ENCODE measurements at places on chromosomes 16 and 17. TPM values are rescaled to one million over a fixed set of nuclear protein-coding genes. Genes with fewer than 3 reads are reported as not detected.

DNA sequence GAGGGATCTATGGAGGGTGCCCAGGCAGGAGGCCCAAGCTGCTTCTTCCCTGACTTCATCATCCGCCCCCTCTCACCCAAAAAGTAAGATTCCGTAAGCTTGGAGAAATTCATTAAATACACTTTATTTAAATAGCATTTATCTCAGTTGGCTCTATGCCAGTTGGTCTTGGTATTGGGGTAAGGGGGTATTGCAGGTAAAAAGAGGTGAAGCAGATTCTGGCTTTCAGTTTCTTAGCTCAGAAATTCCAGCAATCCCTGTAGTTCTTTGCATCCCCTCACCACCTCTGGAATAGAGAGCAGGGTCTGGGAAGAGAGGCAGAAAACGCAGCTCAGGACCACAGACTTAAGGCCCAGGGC, 750 bp upstream of the ALDOC start:
- H3K36me3 ChIP-seq = peaks cover 75% of the 10 kb centered on the region
- H3K4me1 ChIP-seq = peaks cover 68% of the 10 kb centered on the region
- no peaks in the 10 kb centered on the region for H3K27me3 ChIP-seq
- H3K4me3 ChIP-seq = no peak overlapping the region
- no peak for DNase-seq

- no peak for DNase-seq
- no peaks in the 10 kb centered on the region for H3K36me3 ChIP-seq
- H3K27me3 ChIP-seq = no peaks in the 10 kb centered on the region
- H3K4me3 ChIP-seq = no peak overlapping the region
- no peak overlapping the region for H3K27ac ChIP-seq
Measured at GRCh38 chr16:86789621-86790051, 211.3 kb downstream of the FOXL1 start.

- H3K4me3 ChIP-seq = no peak overlapping the region
- no peaks in the 10 kb centered on the region for H3K36me3 ChIP-seq
- H3K27me3 ChIP-seq = peaks cover 4% of the 10 kb centered on the region
- peaks cover 7% of the 10 kb centered on the region for H3K4me1 ChIP-seq
- DNase-seq = no peak
Measured at GRCh38 chr16:70678898-70679670, 6.8 kb downstream of the MTSS2 start.

DNA sequence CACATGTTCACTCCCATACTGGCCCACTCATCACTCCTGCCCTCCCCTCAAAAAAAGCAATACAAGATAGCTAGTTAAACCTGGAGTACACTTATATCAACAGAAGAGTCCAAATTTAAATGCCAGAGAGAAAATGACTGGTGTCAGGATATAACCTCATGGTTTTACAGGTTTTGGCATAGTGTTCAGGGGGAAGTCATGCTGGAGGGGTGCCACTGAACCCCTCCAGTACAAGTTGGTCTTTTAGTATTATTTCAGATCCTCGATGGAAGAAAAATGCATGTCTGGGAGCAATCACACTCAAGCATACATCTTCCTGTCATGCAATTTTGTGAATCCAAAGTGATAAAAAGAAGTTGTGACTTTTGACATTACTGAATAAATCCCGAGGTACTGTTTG, 10.5 kb downstream of the NACA2 start:
- no peak overlapping the region for H3K4me3 ChIP-seq
- no peak for DNase-seq
- H3K36me3 ChIP-seq = no peaks in the 10 kb centered on the region
- no peak overlapping the region for H3K27ac ChIP-seq
- H3K27me3 ChIP-seq = peaks cover 32% of the 10 kb centered on the region

Gene SMIM22
- not detected for total RNA-seq

GRCh38 chr17:82216301-82217119, 3.9 kb upstream of the CCDC57 start:
- H3K4me1 ChIP-seq = peaks cover 39% of the 10 kb centered on the region
- H3K27me3 ChIP-seq = no peaks in the 10 kb centered on the region
- H3K4me3 ChIP-seq = peak overlapping the region; percentile 13
- H3K36me3 ChIP-seq = no peaks in the 10 kb centered on the region
- peak overlapping the region; percentile 83 for H3K27ac ChIP-seq

- no peak for DNase-seq
- H3K27me3 ChIP-seq = no peaks in the 10 kb centered on the region
- no peak overlapping the region for H3K4me3 ChIP-seq
- no peaks in the 10 kb centered on the region for H3K4me1 ChIP-seq
Measured at GRCh38 chr16:82506692-82507670, 119.8 kb upstream of the CDH13 start.

DNA sequence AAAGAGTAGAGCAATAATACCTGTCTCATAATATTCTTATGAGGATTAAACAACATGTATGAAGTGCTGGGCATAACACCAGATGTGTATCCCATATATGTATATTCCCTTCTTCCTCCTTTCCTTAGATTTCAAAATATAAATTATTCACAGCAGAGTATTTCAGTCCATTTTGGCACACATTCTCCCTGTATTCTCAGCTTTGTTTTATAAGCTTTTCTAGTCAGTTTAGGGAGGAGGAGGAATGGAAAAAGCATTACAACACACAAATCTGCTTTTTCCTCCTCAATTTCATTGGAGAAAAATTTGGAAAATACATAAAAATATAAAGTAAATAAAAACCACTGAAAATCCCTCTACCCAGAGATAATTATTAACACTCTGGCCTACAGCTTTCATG, 46.6 kb upstream of the CORO6 start:
- H3K4me3 ChIP-seq = no peak overlapping the region
- H3K27ac ChIP-seq = no peak overlapping the region
- H3K4me1 ChIP-seq = peaks cover 22% of the 10 kb centered on the region
- H3K27me3 ChIP-seq = no peaks in the 10 kb centered on the region

GRCh38 chr16:54397190-54397835, 110.7 kb upstream of the IRX3 start:
- H3K27me3 ChIP-seq = peaks cover 6% of the 10 kb centered on the region
- DNase-seq = no peak
- H3K4me3 ChIP-seq = no peak overlapping the region
- no peaks in the 10 kb centered on the region for H3K36me3 ChIP-seq
- H3K27ac ChIP-seq = no peak overlapping the region
- H3K4me1 ChIP-seq = no peaks in the 10 kb centered on the region
